Neural crest cell (in vitro differentiated cells): ENCODE measurements at places on chromosomes 7 and 10.

DNA sequence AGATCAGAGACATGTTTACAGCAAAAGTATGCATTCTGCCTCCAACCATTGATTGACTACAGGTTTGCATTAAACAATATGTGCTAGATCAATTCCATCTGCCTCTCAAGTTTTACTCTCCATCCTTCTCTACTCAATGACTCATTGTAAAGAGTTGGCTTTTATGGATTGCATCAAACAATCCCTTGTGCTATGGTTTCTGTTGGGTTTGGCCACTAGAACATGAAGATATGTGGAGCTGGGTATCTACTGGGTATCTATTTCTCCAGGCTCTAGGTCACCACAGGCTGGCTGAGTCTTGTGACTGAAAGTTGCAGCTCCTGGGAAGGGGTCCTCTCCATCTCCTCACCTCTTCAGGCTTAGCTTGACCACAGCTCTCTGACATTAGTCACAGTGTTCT, 204.7 kb downstream of the DGKI start:
- DNase-seq: no peak

DNA sequence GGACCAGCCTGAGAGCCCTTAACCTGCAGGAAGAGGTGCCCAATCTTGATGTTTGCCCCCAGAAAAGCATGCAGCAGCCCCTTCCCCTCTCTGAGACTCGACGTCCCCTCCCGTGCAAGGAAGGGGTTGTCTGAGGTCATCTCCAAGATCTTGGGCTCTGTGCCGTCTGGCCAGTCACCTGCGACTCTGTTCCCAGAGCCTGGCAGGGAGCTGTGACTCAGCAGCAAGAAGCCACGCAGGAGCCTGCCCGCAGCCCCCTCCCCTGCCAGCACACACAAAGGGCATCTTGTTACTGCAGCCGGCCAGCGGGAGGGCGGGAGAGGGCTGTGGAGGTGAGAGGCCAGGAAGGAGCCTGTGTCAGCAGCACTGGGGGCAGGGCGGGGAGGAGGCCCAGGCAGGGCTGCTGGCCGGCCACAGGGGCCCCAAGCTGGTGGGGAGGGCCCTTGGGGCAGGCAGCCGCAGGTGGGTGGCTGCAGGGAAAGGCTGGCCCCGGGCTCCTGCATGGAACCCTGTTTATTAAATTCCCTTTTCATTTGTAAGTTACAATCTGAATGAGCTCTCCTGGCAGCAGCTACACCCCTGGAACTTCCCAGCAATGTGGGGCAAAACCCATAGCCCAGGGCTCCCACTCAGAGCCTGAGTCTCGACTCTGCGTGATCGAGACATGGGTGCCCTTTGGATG, 103.7 kb upstream of the ZMIZ1 start:
- peak; percentile 71 for DNase-seq

- DNase-seq: no peak
These were observed 63.0 kb downstream of the VAX1 start for GRCh38 chr10:117075064-117075463.

- no peak for DNase-seq
These were observed 217.5 kb downstream of the SNX13 start for GRCh38 chr7:17722798-17723197.

DNA sequence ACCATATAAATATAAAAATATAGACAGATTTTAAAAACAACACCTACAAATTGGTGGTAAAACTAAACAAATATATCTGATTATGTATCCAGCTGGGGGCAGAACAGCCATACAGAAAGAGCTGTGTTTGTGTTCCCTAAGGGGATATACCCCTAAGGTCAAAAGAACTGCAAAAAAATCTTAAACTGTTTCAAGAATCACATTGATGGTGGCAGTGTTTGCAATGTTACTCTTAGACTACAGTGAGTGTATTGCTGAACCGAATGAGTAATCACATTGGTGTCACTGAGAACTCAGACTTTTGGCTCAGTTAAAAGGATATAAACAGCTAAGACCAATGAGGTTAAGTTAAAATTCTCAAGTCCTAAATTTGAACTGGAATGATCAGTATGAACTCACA, 27.1 kb upstream of the PTPRN2 start:
- DNase-seq: no peak

GRCh38 chr7:80924090-80924489, 5.2 kb upstream of the SEMA3C start:
- DNase-seq: no peak
